ENCODE measurements at places on chromosomes 1 and 21.
A peak's percentile ranks its signal among the peaks of the same experiment; 100 is the strongest.

GRCh38 chr1:165114022-165114888 lies 242.3 kb downstream of the LMX1A start:
- no peak for DNase-seq

- DNase-seq: no peak
These were observed 184.1 kb downstream of the RASAL2 start for GRCh38 chr1:178277793-178278530.

- DNase-seq: no peak
These were observed 67.7 kb downstream of the MACF1 start for GRCh38 chr1:39272027-39272797.

- DNase-seq: no peak
These were observed 65.2 kb downstream of the FCRL5 start for GRCh38 chr1:157487096-157487495.

DNA sequence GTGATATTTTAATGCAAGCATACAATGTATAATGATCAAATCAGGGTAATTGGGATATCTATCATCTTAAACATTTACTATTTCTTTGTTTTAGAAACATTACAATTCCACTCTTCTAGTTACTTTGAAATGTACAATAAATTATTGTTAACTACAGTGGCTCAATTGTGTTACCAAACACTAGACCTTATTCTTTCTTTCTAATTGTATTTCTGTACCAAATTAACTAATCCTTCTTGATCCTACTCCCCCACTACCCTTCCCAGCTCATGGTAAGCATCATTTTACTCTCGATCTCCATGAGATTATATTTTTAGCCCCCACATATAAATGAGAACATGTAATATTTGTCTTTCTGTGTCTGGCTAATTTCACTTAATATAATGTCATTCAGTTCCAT lies 95.0 kb upstream of the MROH9 start:
- no peak for DNase-seq

DNA sequence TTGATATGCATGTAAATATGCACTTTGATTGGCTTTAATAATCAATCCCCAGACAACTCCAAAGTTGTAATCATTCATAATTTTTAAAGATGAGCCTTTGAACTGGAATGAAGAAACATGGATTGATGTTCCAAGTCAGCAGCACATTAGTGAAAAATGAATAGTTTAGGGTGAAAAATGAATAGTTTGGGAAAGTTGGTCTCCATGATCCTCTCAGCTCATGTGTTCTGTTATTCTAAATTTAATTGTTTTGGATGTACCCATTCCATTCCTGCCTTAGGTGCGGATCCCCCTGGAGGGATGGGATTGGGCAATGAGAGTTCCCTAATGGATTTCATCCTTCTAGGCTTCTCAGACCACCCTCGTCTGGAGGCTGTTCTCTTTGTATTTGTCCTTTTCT lies at the start of gene OR2G3:
TSS of gene OR2G3 (plus strand) at position 301 of the 400 bp plus-strand sequence. CDS start at position 301, 0 bp downstream.
- no peak for DNase-seq

- no peak for DNase-seq
These were observed 60.1 kb upstream of the ABCG1 start for GRCh38 chr21:42158846-42159245.

GRCh38 chr21:34639882-34640788 lies 25.2 kb upstream of the RCAN1 start:
- no peak for DNase-seq

GRCh38 chr1:198297281-198297680 lies 140.5 kb downstream of the NEK7 start:
- no peak for DNase-seq

DNA sequence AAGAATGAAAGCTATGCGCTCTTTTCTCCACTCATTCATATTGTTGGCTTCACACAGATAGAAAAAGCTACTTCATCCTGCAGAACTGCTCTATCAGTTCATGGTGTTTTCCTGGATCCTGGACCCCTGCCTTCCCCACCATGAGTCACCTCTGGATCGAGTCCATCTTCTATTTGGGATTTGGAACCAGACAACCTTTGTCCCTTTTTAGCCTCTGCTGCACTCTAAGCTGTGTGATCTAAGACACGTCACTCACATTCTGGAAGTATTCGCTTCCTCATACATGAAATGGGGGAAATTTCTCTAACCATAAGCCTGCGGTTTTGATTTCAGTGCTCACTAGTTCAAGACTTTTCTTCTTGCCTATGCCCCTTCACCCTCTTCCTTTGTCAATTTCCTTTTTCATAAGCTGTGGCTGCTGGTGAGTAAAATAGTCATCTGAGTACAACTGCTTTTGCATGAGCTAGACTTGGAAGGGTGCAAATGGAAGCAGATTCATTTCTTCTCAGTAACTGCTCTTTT lies 14.1 kb upstream of the DEGS1 start:
- peak; percentile 20 for DNase-seq

- DNase-seq: no peak
These were observed 61.7 kb downstream of the HMGB4 start for GRCh38 chr1:33925586-33925985.

DNA sequence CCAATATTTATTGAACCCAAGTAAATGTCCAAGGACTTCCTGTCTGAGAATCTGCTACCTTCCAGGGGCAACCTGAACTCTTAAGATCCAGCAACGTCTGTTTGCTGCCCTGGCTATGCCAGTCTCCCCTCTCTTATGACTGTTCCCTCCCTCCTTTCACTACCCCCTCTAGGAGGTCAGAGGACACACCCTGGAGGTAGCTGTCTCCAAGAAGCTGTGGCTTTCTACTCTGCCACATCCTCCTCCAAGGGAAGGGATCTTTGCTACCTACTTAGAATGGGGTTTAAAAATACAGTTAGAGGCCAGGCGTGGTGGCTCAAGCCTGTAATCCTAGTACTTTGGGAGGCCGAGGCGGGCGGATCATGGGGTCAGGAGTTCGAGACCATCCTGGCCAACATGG lies 3.6 kb upstream of the SMPDL3B start:
- DNase-seq: no peak

DNA sequence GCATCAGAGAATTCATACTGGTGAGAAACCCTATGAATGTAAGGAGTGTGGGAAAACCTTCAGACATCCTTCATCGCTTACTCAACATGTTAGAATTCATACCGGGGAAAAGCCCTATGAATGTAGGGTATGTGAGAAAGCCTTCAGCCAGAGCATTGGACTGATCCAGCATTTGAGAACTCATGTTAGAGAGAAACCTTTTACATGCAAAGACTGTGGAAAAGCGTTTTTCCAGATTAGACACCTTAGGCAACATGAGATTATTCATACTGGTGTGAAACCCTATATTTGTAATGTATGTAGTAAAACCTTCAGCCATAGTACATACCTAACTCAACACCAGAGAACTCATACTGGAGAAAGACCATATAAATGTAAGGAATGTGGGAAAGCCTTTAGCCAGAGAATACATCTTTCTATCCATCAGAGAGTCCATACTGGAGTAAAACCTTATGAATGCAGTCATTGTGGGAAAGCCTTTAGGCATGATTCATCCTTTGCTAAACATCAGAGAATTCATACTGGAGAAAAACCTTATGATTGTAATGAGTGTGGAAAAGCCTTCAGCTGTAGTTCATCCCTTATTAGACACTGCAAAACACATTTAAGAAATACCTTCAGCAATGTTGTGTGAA lies 12.8 kb downstream of the ZFP69B start:
- DNase-seq: no peak

- DNase-seq: no peak
These were observed 19.7 kb upstream of the RNU1-4 start for GRCh38 chr1:16720351-16721223.

DNA sequence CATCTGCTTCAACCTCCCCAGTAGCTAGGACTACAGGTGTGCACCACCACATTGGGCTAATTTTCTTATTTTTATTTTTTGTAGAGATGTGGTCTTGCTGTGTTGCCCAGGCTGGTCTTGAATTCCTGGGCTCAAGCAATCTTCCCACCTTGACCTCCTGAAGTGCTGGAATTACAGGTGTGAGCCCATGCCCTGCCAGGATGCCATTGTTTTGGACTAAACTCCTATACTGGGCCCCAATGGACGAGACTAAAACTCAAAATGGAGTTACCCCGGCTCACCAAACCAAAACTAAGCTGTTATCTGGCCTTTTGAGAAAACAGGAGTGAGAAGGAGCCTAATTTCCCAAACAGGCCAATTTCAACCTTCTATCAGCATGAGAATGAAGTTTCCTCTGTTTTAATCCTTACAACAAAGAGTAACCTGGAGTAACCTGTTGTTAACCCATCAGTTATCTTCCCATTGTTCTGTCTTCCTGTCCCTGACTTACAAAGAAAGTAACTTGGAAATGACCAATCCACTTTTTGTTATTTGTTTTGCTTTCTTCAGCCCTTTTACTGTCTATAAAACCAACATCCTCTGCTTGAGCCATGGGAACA lies 29.6 kb downstream of the DMRTA2 start:
- DNase-seq: no peak

DNA sequence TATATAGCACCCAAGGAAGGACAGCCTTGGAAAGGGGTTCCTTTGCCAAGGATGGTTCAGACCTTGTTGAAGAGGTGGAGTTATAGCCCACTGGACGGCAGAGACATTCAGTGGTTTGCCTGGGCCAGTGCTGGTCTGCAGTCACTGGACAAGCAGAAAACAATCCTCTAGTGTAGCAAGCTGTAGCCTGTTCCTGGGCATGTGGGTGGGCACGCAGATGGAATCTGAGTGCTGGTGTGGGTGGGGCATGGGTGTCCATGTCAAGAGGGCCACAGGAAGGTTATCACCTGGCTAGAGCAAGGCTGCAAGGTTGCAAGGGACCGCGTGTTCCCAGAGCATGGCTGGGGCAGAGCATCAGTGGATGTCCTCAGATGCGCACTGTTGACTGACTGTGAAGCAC lies 244.7 kb downstream of the PTPRU start:
- no peak for DNase-seq
